DMS53 (cell line): ENCODE measurements at places on chromosomes 2 and 18.

DNA sequence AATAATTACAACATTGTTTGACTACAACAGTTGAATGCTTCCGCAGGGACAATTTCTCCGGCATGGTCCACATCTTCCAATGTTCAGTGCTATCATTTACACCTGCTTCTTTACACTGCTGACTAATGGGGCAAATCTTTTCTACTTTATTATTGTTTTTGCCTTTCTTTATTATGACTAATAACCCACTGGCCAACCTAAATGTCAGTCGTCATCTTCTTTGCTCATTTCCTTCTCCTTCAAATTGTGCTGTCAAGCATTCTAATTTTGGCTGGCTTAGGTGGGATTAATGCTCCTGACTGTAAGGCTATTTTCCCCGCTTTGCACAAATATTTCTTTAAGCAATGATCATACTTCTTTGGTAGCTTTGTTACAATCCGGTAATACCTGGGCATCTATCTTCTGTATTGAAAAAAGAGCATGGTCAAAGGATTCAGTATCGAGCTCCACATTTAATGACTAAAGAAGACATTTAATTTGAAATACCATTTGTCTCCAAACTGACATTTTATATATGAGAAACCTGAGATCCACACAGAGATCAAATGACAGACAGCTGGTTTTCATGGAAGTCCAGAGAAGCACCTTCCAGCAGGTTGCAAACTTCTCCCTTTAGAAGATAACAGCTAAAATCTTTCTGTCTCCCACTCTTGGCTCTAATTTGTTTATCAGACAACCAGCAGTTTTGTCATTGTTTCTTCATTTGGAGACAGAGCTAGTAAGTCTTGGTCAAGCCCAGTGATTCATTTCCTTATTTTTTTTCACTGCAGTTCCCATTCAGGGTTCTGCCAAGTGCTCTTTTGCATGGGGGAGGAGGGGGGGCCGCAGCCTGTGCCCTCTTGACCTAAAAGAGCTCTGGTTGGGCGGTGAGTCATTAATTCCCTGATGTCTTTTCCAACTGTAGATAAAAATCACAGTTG lies 132.9 kb downstream of the SOCS6 start:
- DNase-seq = peak; percentile 90

- peak; percentile 74 for DNase-seq
Measured at GRCh38 chr2:98736464-98736889, 5.5 kb upstream of the MGAT4A start.

- DNase-seq = no peak
Measured at GRCh38 chr2:222256250-222256649, 42.5 kb downstream of the PAX3 start.

GRCh38 chr2:106859498-106859897 lies 26.5 kb downstream of the ST6GAL2 start:
- DNase-seq = no peak

- no peak for DNase-seq
Measured at GRCh38 chr2:147433822-147434221, 411.0 kb upstream of the ACVR2A start.

DNA sequence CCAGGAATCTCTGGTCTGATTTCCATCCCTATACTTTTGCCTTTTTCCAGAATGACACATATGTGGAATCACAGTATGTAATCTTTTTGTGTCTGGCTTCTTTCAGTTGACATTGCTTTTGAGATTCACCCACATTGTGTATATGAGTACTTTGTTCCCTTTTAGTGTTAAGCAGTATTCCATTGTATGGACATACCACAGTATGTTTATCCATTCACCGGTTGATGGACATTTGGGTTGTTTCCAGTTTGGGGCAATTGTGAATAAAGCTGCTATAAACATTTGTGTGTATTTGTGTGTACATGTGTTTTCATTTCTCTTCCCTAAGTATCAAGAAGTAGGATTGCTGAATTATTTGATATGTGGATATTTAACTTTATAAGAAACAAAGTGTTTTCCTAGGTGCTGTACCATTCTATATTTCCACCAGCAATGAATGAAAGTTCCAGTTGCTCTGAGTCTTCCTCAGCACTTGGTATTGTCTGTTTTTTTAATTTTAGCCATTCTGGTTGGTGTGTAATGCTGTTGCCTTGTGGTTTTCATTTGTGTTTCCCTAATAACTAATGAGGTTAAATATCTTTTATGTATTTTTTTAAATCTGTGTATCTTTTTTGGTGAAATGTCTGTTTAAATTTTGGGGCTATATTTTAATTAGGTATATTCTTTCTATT lies 203.5 kb upstream of the HAAO start:
- DNase-seq = no peak
